ENCODE measurements at places on chromosomes 4 and X.

DNA sequence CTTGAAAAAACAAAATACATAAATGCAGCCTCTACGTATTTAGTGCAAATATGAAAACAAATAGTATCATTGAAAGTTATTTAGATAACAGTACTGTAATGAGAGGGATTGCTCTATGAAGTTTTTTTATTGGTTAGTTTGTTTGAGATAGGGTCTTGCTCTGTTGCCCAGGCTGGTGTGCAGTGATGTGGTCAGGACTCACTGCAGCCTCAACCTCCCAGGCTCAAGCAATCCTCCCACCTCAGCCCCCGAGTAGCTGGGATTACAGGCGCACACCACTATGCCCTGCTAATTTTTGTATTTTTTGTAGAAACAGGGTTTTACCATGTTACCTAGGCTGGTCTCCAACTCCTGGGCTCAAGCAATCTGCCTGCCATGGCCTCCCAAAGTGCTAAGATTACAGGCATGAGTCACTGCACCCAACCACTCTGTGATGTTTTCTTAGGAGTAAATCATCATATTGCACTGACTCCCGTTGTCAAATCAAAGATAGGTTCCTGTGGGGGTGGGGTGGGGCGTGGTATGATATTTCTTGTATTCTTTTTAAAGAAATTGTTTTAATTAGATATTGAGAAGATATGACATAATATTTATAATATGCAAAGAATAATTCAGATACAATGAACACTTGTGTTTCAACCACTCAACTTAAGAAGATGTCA is 75.8 kb downstream of the ATG4A start:
- DNase-seq = no peak

- DNase-seq = no peak
Measured at GRCh38 chr4:152626790-152627189, 53.0 kb downstream of the TMEM154 start.

DNA sequence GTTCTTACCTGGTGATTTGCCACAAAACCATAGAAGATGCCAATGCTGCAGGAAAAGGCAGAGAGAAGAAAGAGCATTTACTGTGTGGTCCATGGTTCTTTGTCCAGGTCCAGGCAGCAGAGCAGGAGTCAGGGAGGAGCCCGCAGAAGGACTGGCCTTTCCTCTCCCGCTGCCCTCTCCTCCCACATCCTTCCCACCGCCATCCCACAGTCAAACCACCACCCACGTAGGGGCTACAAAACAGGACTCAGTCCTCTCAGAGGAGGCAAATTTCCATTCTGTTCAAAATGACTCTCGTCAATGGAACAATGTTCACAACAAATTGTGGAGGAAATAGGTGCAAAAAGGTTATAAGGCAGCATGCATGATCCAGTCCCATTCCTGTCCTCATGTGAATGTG is 58.6 kb downstream of the PROM1 start:
- no peak for DNase-seq

DNA sequence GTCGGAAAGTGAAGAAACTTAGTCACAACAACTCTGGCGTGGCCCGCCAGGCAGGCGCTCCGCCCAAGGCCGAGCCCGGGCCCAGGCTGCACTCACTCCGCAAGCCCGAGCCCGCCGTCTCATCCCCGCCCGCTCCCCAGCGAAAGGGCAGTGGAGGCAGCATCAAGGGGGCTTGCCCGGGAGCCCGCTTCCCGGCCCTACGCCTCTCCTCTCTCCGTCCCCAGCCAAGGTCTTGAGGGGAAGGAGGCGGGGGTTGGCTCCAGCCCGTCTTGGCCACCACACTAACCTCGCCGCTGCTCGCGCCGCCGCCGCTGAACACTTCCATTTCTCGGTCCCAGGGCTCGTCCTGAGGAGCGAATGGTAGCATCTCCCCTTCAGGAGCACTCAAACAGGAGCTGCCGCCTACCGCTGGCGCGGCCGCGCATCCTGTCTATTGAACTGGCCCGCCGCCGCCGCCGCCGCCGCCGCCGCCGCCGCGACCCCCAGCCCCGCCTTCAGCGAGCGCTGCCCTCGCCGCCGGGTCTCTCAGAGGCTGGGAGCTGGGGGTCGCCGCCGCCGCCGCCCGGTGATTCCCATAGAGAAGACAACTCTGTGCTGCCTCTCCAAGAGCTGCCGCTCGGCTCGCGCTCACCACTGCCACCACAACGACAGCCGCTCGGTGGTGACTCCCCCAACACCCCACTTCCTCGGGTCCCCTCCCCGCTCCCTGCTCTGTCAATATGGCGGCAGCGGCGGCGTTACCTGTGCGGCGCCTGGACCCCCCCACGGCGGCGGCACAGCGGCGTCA is at the start of gene RPS6KA6:
TSS of gene RPS6KA6 (minus strand) at position 667 of the 787 bp plus-strand sequence. CDS start at position 367, 300 bp downstream.
- DNase-seq = no peak

DNA sequence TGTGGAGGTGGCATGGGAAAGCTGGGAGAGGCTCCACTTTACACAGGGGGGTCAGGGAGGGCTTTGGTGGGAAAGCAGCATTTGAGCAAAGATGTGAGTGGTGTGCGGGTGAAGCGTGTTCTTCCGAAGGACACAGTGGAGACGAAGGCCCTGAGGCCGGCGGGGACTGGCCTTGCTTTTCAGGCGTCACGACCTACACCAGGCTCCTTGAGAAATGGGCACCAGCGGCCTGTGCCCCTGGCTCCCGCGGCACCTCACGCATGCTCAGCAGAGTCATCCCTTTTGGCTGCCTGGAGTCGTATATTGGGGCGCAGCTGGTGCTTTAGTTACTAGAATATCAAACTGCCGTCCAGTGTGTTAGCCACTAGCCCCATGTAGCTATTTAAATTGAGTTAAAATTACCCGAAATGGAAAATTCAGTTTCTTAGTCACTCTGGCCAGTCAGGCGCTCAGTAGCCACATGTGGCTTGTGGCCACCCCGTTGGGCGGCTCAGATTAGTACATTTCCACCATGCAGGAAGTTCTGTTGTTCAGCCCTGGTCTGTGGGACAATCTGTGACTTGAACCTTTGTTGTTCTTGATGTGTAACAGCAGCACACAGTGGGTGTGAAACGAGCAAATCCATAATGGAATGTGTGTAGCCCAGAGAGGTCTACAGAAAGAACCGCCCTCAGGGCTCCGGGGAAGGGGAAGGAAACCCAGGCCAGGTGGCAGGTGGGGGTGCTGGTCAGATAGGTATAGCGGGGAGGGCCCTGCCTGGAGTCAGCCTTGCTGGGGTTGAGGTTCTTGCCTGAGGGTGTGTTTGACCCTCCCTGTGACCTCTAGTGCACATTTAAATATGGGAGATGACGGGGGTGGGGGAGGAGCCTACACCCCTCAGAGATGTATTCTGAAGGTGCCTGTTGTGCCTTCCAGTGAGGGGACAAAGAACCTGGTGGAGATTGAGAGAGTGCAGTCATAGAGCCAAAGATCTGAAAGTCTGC is 30.4 kb downstream of the TBC1D14 start:
- no peak for DNase-seq

GRCh38 chr4:84237008-84237407 is 262.1 kb downstream of the NKX6-1 start:
- DNase-seq = no peak

DNA sequence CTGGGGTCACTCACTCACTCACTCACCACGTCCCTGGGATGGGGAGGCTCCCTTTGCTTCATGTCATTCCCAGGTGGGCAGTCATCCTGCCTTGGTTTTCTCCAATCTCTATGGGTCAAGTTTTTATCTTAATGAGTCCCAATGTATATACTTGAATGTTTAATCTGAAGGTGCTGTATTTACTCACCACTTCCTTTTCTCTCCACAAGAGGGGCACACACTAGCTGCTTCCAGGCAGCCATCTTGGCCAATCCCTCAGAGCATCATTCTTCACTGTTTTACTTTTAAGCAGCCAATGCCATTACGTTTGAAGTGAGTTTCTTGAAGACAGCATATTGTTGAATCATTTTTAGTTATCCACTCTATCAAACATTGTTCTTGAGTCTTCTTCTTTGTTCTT is 153.4 kb upstream of the ARSJ start:
- no peak for DNase-seq

DNA sequence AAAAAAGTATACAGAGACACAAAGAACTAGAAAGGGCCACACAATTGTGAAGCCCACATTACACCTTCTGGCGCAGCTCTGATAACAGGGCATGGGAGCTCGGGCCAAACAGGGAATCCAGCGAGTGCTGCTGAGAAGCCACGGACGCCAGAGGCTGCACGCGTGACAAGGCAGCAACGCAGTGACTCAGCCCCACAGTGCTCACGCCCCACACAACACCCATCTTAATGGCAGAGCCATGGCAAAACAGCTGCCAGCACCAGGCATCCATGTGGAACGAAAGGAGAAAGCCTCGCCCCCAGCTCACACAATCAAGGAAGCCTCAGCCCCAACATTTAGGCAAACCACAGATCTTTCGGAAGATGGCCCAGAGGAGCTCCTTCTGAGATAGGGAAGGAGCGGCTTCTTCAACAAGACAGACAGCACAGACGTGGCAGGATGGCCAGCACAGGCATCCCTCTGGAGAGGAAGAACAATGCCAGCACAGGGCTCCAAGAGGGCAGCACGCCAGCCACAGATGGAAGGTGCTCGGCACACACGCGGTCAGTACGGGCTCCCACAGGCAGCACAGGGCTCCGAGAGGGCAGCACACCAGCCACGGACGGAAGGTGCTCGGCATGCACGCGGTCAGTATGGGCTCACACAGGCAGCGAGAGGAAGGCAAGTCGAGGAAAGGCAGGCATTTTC is 33.1 kb downstream of the GAK start:
- DNase-seq = no peak

- no peak for DNase-seq
Measured at GRCh38 chr4:109332926-109333464, 30.5 kb upstream of the COL25A1 start.

- no peak for DNase-seq
Measured at GRCh38 chr4:186912606-186913005, 188.9 kb upstream of the FAT1 start.

DNA sequence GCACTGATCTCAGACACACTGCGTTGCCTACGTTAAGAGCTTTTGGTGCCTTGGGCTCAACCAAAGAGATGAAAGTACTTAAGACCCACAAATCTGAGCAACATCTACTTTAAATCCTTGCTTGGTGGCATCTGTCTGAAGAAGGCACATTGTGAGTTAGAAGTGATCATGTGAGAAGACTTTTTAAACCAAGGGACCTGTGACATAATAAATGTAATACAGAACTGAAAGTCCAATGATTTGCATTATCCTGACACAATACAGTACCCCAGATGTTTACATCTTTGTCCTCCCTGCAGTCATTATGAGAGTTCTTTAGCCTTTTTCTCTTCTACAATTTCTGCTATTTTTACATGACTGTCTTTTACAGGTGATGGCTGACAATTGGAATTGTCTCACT is 96.7 kb upstream of the FTHL17 start:
- no peak for DNase-seq

DNA sequence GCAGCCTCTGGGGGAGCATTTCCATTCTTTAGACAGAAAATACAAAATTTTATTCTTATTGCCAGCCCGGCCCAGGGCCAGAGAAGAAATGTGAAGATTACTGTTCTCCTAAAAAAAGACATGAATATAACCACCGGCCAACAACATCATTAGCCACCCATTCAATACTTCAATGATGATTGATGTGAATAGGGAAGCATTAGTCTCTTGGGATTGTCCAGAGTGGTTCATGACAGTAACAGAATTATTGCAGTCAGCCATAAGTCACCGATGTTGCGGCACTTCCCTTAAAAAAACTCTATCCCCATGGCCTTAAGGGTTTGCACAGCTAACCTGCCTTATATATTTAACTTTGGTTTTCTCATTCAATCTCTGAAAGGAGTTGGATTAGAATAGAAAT is 418.7 kb downstream of the CENPC start:
- DNase-seq = no peak

- no peak for DNase-seq
Measured at GRCh38 chrX:109190542-109190941, 291.3 kb downstream of the GUCY2F start.

DNA sequence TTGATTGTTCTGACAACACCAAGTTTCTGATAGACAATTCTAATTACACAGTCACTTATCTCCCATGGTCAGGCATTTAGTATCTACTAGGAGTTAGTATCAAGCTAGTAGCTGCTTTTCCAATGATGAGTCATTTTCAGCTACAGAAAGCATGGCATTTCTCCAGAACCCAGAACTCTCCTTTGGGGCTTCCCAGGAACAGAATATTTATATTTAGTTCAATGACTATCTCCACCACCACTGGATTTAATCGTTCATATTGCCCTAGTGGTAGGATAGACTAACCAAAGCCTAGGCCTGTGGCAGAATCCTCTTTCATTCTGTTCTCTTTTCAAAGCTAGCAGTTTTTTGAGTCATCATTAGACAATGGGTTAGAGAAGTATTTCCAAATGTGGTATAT is 569.4 kb downstream of the GABRG1 start:
- no peak for DNase-seq

DNA sequence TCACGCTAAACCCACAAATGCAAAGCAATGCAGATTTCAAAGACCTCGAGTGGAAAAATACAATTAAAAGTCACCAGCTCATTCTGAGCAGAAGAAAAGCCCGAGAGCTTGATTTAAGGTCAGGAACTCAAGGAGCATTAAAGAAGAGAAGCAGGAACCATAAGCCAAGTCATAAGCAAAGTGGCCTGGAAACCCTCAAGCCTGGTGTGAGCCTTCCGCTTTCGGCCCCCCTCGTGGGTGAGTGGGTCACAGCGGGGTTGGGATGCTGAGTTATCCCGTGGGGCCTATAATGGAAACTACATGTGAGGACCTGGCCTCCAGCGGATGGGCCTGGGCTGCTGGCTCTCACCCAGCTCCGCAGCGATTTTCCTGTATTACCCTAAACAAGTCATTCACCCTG is 504.3 kb downstream of the RAB28 start:
- DNase-seq = no peak

DNA sequence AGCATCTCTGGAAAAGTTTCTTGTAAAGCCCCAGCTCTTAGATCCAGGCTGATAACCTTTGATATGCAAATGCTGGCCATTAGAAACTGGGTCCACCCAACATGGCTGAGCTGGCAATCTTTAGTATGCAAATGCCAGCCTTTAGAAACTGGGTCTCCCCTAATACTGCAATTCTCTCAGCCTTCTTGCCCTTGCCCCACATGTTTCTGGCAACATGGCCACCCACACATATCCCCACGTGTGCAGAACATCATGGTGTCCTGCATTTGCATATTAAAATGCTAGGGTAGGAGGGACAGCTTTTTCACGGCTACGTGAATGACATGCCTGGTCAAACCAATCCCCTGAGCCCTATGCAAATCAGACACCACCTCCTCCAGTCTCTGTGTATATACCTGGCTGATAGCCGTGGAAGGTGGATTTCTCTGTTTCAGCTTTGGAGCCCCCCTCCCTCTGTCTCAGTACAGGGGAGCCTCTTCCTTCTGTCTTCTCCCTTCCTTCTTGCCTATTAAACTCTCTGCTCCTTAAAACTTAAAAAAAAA is 344.0 kb upstream of the NWD2 start:
- DNase-seq = no peak

DNA sequence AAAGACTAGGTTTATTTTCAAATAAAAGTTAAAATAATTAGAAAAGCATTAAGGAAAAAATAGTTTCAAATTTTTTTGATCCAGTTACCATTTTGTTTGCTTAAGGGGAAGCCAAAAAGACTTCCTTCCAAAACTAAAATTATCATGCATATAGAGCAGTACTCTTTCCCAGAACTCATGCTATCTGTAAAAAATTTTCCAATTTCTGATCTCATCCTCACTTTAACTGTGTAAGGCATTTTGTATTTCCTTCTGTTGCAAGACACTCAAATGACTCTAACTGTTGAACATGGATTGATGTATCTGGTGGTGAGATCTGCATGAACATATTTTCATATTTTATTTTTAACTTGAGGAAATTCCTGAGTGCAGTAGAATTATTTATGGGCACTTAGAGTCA is 150.1 kb downstream of the ADAM29 start:
- DNase-seq = no peak

All from activated CD8-positive, alpha-beta memory T cell treated with anti-CD3 and anti-CD28 coated beads for 1 hour (primary cell).